Transverse colon (tissue), 4 donors: ENCODE measurements at places on chromosomes 3 and 15. TPM values are rescaled to one million over a fixed set of nuclear protein-coding genes. Genes with fewer than 3 reads are reported as not detected.

- no peak for DNase-seq
- no peak overlapping the region for H3K4me3 ChIP-seq
- no peak overlapping the region for H3K27ac ChIP-seq
These were observed 97.6 kb upstream of the LRRC3B start for GRCh38 chr3:26525013-26525412.

GRCh38 chr3:52461874-52462273 lies 6.5 kb downstream of the NISCH start:
- DNase-seq = no peak
- no peaks in the 10 kb centered on the region for H3K4me1 ChIP-seq
- no peak overlapping the region for H3K27ac ChIP-seq
- H3K27me3 ChIP-seq = no peaks in the 10 kb centered on the region

DNA sequence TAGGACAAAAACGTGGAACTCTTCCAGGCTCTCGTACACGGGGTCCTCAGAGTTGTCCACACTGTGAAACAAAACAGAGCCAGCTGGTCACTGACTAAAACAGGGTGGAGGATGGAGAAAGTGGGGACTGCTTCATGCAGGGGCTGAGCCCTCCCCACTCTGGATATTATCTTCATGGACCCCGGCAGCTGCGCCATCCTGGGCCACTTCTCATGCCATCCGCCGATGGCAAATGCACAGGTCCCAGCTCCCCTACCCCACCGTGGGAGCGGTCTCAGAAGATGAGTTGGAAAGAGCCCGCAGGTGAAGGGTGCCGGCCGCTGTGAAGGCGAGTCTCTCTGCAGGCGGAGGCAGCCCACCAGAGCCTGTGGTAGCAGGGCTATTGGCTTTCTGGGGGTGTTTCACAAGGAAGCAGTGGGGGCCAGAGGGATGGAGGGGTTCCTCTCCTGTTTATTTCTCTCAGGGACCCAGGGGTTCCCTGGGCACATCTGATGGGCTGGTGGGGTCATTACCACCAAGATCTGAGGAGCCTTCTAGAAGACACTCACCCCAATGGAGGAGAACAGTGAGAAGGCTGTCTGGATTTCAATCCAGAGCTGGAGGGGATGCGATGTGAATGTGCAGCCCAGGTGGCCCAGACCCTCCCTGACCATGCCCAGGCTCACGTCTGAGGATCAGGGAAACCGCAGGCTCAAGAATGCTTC lies 177.3 kb downstream of the KLF13 start:
- no peak for DNase-seq
- no peaks in the 10 kb centered on the region for H3K27me3 ChIP-seq
- H3K36me3 ChIP-seq = no peaks in the 10 kb centered on the region
- H3K4me3 ChIP-seq = no peak overlapping the region
- H3K4me1 ChIP-seq = no peaks in the 10 kb centered on the region

GRCh38 chr15:57215881-57216280 lies 160.4 kb upstream of the CGNL1 start:
- no peak overlapping the region for H3K27ac ChIP-seq
- no peaks in the 10 kb centered on the region for H3K36me3 ChIP-seq
- no peak for DNase-seq
- peaks cover 65% of the 10 kb centered on the region for H3K4me1 ChIP-seq
- no peaks in the 10 kb centered on the region for H3K27me3 ChIP-seq

GRCh38 chr3:168312984-168313383 lies 217.3 kb upstream of the GOLIM4 start:
- no peaks in the 10 kb centered on the region for H3K4me1 ChIP-seq
- no peaks in the 10 kb centered on the region for H3K36me3 ChIP-seq
- no peaks in the 10 kb centered on the region for H3K27me3 ChIP-seq
- no peak overlapping the region for H3K4me3 ChIP-seq
- no peak overlapping the region for H3K27ac ChIP-seq

DNA sequence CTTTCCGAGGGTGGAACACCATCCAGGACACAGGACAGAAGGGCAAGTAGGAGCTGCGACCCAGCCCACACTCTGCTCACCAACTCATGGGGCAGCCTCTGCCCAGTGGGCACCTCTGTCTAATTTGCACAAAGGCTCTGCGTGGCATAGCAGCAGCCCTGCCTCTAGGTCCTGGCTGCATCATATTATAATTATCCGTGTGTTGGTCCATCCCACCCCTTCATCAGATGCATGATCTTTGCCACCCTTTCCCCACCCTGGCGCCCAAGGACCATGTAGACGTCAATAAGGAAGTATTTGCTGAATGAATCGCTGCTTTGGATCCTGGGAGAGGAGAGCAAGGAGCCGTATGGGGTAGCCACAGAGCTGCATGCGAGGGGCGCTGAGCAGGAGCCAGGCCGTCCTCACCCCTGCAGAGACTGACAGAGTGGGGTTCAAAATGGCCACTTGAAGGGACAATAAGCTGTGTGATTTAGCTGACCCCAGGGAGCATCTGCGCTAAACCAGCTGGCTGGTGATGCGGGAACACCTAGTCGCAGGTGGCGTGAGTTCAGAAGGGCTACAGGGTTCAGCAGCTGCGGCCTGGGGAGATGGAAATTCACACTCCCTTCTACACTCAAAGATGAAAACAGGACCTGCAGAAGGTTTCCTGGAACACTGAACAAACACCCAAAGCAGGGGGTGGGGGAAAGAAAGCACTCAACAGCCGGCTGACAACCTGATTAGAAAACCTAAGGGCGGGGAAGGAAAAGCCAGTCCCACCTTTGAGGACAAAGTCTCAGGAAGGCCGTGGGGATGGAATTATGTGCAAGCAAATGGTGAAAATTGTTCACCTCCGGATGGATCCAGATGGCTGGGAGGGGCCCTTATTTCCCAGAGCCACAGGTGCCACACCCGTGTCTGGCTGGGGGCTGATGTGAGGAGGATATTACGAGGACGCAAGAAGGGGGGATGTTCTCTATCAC lies 6.4 kb downstream of the MGLL start:
- peak; percentile 85 for DNase-seq
- peaks cover 73% of the 10 kb centered on the region for H3K4me1 ChIP-seq
- no peaks in the 10 kb centered on the region for H3K27me3 ChIP-seq

DNA sequence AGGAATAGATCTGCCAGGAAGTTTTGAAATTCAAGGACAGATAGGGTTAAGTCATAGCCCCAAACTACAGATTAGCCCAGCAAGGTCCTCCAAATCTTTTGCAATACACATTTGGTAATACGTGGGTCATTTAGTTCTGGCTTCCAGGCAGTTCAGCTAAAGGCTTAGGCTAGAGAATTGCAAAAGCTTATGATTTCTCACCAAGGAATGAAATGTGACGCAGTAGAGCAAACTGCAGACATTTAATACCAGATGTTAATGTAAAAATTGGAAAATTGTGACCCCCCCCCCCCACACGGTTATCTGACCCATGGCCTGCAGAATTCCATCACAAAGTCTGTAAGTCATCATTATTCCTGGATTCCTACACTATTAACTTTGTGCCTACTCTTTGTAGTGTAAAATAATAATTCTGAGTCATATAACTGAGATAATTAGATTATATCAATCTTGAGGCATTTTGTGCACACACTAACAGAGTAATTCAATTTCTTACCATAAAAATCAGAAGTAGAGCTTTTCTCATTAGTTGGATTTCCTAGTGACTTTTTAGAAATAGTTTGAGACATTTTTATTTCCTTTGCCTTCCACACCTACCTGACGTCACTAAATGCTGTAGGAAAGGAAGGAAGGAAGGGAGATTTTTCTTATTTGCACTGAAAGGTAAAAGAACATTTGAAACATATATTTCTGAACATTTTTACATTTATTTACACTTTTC lies 235.2 kb downstream of the DTWD1 start:
- H3K4me1 ChIP-seq = no peaks in the 10 kb centered on the region
- H3K27ac ChIP-seq = peak overlapping the region; percentile 10
- H3K27me3 ChIP-seq = no peaks in the 10 kb centered on the region

DNA sequence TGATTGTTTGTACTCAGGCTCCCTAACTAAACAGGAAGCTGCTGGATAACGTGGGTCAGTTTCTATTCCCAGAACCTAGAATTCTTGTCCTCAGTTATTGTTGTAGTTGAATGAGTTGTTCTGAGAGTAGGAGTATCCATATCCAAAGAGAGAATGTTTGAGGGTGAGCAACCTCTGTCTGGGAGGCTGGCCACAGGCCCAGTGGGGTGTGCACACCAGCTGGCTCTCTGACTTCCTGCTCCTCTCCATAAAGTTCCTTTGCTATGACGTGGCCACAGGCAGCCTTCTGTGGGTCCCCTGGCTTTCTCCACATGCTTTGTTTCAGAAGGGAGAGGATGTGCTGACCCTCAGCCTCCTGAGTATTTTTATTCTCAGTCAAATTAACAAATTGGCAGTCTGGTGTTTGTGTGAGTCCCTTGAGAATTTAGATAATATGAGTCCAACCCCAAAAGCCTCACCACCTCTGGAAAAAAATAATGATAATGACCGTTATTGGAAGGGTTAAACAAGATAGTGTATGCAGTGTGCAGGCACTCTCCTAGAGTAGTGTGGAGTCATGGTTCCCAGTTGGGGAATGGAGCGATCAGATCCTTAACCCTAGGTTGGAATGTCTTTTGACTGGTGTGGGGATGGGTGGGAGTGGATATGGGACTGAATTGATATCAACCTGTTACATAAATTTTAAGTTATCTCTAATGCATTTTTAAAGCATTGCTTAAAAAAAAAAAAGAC lies 47.6 kb upstream of the MED12L start:
- peak; percentile 9 for DNase-seq
- no peak overlapping the region for H3K27ac ChIP-seq
- H3K4me3 ChIP-seq = no peak overlapping the region
- no peaks in the 10 kb centered on the region for H3K4me1 ChIP-seq
- H3K27me3 ChIP-seq = no peaks in the 10 kb centered on the region

DNA sequence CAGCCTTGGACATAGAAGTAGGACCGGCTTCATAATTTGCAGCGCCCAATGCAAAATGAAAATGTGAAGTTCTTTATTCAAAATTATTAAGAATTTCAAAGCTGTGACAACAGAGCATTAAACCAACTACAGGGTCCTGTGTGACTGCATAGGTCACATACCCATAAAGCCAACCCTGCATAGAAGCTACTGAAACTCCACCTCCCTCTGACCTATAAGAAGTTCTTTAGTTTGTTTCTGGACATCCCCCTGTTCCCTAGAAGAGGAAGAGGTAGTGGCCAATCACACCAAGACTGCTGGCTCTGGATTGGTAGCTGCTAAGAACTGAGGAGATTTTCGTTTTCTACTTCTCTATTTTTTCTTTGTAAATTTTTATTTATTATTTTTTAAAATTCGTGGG lies 9.0 kb upstream of the SELENOT start:
- no peak overlapping the region for H3K4me3 ChIP-seq
- H3K27ac ChIP-seq = no peak overlapping the region
- H3K4me1 ChIP-seq = no peaks in the 10 kb centered on the region
- no peaks in the 10 kb centered on the region for H3K27me3 ChIP-seq
- H3K36me3 ChIP-seq = no peaks in the 10 kb centered on the region
- DNase-seq = no peak

DNA sequence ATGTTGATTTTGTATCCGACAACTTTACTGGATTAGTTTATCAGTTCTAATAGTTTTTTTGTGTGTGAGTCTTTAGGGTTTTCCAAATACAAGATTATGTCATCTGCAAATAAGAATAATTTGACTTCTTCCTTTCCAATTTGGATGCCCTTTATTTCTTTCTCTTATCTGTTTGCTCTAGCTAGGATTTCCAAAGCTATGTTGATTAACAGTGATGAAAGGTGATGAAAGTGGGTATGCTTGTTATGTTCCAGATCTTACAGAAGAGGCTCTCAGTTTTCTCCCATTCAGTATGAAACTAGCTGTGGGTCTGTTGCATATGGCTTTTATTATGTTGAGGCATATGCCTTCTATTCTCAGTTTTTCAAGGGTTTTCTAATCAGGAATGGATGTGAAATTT lies 56.4 kb upstream of the CHRNB4 start:
- no peaks in the 10 kb centered on the region for H3K36me3 ChIP-seq
- no peaks in the 10 kb centered on the region for H3K4me1 ChIP-seq
- no peak for DNase-seq
- H3K27ac ChIP-seq = no peak overlapping the region
- no peaks in the 10 kb centered on the region for H3K27me3 ChIP-seq

GRCh38 chr3:129107793-129108192 lies 13.8 kb downstream of the RAB43 start:
- no peaks in the 10 kb centered on the region for H3K4me1 ChIP-seq
- H3K27ac ChIP-seq = no peak overlapping the region
- DNase-seq = no peak
- H3K4me3 ChIP-seq = no peak overlapping the region
- H3K36me3 ChIP-seq = no peaks in the 10 kb centered on the region

- H3K4me3 ChIP-seq = no peak overlapping the region
- no peaks in the 10 kb centered on the region for H3K27me3 ChIP-seq
- DNase-seq = no peak
- no peaks in the 10 kb centered on the region for H3K4me1 ChIP-seq
- H3K36me3 ChIP-seq = no peaks in the 10 kb centered on the region
These were observed 48.3 kb downstream of the GNB4 start for GRCh38 chr3:179402963-179403362.

- H3K4me1 ChIP-seq = no peaks in the 10 kb centered on the region
- H3K27me3 ChIP-seq = no peaks in the 10 kb centered on the region
- peak; percentile 52 for DNase-seq
- H3K36me3 ChIP-seq = no peaks in the 10 kb centered on the region
These were observed 25.5 kb upstream of the SNRPA1 start for GRCh38 chr15:101320501-101321052.

- H3K27ac ChIP-seq = no peak overlapping the region
- no peaks in the 10 kb centered on the region for H3K36me3 ChIP-seq
- H3K4me1 ChIP-seq = no peaks in the 10 kb centered on the region
These were observed 12.1 kb downstream of the FEZF2 start for GRCh38 chr3:62361261-62361660.

DNA sequence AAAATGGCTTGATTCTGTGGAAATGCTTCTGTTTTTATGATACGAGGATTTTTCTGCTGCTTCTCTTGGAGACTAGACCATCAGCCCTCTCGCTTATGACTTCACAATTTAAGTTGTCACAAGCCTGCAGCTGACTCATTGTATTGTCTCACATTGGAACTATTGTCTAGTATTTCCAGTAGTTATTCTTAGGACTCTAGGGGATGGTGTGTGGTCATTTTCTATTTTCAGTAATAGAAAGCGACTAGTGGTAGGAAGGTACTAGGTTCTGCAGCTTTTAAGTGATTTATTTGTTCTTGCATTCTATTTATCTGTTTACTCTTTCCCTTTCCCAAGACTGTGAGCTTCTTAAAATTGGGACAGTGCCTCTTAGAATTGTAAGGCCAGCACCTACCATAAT lies 66.3 kb upstream of the CRTC3 start:
- no peaks in the 10 kb centered on the region for H3K36me3 ChIP-seq
- H3K4me3 ChIP-seq = no peak overlapping the region
- DNase-seq = no peak
- no peak overlapping the region for H3K27ac ChIP-seq

GRCh38 chr3:193194371-193194770 lies 46.7 kb upstream of the PLAAT1 start:
- H3K4me1 ChIP-seq = no peaks in the 10 kb centered on the region
- no peak for DNase-seq
- no peak overlapping the region for H3K27ac ChIP-seq

The LYZL4 gene
- total RNA-seq = not detected

The IGSF11 gene
- 0.80 TPM for total RNA-seq

The CHSY1 gene
- 16.8 TPM for total RNA-seq

The MORC1 gene
- 0.16 TPM for total RNA-seq

The CTSH gene
- total RNA-seq = 26.2 TPM

The BFSP2 gene
- total RNA-seq = not detected

The MKRN2OS gene
- total RNA-seq = not detected

The GRM7 gene
- not detected for total RNA-seq

The NCEH1 gene
- 24.9 TPM for total RNA-seq
